ENCODE measurements at places on chromosomes 3 and 15.

GRCh38 chr3:66452303-66453011 is 48.4 kb downstream of the LRIG1 start:
- DNase-seq = no peak

DNA sequence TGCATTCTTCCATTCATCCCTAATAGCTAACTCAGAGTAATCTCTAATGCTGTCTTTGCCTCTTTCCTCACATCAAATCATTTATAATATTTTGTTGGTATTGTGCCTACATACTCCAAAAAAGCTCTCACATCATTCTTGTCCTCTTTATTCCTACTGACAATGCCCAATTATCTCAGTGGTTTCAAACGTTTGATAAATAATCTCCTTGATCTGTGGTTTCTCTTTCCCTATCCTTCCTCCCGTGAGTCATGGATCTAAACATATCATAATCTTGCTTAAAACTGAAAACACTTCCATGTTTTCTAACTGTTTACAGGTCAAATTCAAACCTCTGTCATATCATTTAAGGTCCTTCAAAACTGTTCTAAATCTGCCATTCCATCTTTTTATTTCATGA is 115.1 kb downstream of the CNTN6 start:
- DNase-seq = no peak

DNA sequence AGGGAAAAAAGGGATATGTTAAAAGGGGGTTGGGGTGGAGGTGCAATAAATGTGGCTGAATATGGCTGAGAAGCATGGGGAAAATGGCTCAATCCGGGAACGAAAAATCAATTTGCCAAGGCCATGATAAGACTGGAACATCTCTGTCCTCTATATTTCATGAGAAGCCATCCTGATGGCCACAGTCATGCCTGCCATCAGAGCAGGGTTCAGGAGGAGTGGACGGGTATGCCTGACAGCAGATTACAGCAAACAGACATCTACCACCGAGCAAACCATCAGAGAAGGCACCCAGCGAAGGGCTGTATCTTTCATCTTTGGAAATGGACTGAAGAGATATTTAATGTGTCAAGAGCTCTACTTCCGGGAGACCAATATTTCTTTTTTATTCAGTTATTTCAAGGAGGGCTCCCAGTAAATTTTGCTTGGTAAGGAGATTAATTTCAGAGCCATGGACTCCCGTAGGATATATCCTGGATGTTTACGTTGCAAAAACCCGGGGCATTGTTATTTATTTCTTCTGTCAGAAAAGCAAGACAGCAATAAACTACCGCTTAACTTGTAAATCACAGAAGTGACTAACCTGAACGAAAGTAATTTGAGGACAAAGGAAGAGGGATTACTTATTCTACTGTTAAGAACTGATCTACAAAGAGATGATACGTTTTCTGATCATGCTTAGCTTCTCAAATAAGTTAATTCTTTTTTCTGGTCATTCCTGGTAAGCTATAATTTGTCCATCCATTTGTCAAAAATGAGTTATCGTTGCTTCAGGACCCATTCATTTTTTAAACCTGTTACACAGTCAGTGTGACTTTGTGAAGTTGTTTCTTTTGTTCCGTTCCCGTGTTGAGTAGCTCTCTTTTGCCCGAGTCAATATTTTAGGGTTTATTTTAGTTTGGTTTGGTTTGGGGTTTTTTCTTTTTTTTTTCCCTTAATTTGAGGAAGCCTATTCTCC is 80.6 kb upstream of the CHD2 start:
- no peak for DNase-seq

GRCh38 chr3:127143172-127143571 is 49.8 kb upstream of the PRR23E start:
- DNase-seq = no peak

DNA sequence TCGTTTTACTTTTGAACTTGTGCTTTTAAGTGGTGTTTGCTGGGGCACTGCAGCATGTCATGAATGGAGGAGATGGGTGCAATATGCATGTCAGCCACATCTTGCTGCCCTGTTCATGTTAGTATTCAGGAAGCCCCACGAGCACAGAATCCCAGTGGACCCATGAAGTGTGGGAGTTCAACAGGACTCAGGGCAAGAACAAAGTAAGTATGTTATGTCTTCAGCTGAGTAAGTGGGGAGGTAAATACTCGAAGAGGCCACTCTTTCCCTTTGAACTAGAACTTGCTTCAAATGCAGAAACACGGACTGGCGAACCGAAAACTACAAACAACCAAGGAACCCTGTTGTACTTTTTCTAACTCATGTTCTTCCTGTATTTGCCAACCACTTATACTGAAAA is 23.4 kb downstream of the SOX14 start:
- no peak for DNase-seq

- DNase-seq = no peak
Measured at GRCh38 chr15:68631601-68632051, 52.8 kb downstream of the CORO2B start.

GRCh38 chr3:49673715-49674496 is at the start of gene APEH:
Gene APEH, plus strand, starts transcription at chr3:49674351. Its CDS starts 51 bp downstream, at chr3:49674402.
- DNase-seq = no peak

DNA sequence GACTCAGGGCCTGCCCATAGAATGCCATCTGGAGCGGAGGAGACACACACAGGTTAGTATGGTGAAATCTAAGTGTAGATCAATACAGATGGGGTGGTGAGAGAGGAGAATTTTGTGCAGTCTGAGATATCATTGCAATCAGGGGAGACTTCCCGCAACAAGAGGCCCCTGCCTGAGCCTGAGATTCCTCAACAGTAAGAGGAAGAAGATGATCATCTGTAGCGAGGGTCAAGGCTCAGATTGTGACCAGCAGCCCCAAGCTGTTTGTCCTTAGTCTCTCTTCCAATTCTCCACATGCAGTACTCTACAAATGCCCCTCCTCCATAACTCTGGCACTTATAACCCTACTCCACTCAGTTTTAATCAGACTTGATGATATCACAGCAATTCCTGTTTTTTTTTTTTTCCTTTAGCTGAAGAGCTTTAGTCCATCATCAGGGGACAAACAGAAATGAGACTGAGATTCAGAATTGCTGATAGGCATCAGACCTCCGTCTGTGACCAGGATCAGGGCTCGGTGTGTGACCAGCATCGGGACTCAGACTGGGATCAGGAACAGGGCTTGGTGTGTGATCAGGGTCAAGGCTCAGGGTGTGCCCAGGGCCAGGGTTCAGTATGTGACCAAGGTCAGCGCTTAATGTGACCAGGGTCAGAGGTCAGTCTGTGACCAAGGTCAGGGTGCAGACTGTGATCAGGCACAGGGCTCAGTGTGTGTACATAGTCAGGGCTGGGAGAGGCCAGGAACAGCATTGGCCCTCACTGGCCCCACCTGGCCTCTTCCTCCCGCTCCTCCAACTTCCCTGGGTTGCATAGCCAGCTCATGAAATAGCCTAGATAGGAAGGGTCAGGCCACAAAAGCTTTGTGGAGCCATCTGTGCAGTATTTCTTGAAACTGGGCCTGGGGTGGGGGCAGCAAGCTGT is 14.1 kb downstream of the LOXL1 start:
- no peak for DNase-seq

DNA sequence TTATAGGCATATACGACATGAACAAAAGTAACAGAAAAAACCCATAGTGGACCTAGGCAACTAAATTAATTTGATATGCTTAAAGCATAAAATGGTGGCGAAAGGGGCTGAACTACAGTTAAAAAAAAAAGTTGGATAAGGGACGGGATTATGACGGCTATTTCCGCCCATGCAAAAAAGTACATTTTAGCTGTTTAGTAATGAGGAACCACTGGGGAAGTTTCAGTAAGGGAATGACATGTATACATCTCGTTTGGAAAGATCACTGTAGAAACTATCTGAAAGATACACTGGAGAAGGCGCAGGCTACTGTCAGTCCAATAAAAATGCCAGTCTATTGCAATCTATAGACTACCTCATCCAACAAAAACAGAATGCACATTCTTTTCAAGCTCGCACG is 65.6 kb downstream of the ZNF148 start:
- no peak for DNase-seq

- no peak for DNase-seq
Measured at GRCh38 chr15:78205856-78206255, 28.5 kb downstream of the ACSBG1 start.

DNA sequence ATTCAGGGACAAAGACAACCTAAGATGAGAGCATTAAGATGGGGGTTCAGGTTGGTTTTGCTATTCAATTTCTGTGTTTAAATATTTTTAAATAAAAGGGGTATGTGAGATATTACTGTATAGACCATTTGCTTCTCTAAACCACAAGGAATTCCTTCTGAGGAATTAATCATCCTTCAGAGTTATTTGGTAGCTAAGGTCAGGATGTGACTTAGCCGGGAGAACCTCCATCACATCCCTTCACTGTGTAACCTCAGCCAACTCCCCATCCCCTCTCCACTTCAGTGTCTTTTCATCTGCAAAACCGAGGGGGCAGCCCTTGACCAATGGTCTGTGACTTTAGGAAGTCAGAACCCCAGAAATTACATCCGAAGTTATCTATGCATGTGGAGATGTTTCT is 48.7 kb upstream of the SKOR1 start:
- no peak for DNase-seq

DNA sequence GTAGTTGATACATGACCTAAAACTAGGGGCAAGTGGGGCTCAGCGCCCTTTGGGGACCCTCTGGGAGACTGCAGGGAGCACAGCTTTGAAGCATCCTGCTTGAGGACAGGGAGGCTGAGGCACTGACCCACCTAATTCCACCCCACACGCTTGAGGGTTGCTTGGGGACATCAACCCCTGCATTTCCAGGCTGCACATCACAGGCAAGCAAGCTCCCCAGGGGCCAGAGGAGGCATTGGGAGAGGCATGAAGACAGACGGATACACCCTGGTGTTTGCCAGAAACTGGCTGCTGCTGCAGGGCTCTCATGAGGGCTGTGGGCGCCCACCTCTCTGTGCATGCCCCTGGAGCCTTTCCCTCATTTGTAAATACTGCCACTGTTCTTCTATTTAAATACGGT is 99.3 kb downstream of the ABHD5 start:
- no peak for DNase-seq

DNA sequence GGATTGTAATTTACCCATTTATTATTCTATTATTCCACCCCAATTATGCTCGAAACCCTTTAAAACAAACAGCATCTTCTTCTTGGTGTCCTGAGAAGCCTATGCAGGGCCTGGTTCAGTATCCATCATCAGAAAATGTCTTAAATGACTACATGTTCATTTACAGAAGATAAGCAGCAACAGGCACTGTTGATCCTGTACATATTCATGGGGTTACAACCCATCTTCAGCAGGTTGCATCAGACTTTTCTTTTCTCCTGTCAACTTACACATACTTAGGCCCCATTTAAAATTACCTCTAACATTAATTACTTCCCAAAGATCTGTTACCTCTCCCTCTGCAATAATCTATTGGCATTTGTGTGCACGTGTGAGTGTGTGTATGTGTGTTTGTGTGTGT is 18.9 kb downstream of the TUSC7 start:
- no peak for DNase-seq

DNA sequence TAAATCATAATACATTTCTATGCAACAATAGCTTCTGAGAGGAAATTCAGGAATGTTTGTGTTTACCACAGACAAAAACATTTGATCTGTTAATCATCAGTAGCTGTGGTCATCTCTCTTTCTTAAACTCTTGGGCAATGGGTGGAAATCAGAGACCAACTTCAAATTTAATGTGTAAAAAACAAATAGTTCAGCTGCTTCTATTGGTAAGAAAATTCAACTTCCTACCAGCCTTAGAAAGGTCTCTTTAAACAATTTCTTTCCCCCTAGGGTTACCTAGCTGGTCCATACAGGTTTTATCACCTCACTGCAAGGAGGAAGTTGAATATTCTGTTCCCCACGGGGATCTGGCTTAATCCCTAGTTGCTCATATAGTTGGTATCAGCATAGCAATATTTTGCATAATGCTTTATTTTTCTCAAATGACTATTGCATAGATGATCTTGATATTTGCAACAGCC is 20.3 kb upstream of the PPP4R2 start:
- DNase-seq = no peak

DNA sequence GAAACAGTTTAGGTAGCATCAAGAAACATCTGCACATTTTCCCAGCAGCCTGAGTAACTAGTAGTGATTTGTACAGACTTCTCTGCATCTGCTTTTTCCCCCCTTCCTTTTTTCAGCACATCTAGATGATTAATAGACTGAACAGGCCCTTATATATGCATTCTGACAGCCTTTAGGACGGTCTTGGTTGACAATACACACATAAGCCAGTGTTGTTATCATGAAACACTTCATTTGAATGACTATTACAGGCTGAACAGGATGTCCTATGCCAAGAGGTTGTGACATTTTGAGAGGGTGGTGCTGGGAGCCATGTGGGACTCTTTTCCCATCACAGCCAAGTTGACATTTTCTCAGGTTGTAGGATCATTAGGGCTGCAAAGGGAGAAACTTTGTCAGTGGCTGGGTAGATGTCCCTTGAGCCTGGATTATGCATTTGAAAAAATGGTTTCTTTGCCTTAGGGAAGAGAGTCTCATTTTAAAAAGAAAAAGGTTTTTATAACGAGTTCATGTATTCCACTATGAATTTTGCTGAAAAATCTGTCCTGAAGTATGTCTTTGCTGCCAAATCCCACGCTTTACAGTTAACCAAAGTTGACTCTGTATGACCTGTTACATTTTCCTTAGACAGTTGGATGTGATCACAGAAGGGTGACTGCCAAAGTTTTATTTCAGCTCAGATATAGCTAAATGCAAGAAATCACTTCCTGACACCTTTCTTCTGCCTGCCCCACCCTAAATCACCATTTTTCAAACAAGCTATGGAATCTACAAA is 73.7 kb downstream of the FILIP1L start:
- DNase-seq = no peak

DNA sequence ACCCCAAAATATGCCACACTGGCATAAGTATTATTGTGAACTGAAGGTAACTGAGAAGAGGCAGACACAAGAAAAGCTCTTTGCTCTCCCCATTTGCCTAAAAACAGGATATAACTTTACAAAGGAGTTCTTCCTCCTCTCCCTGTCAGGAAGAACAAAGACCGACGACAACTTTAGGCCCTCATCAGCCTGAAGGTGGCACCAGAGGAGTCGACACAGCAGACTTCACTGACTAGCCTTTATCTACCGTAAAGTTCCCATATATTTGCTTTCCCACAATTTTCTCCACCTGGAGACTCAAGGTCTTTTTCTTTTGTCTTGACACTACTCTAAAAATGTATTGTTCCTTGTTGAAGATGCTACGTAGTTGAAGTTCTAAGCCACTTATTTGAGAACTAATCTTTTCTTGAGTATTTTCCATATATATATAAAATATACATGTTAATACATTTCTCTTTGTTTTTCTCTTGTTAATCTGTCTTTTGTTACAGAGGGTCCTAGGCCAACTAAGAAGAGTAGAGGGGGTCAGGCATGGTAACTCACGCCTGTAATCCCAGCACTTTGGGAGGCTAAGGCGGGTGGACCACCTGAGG is 16.2 kb upstream of the XIRP1 start:
- DNase-seq = peak; percentile 27

DNA sequence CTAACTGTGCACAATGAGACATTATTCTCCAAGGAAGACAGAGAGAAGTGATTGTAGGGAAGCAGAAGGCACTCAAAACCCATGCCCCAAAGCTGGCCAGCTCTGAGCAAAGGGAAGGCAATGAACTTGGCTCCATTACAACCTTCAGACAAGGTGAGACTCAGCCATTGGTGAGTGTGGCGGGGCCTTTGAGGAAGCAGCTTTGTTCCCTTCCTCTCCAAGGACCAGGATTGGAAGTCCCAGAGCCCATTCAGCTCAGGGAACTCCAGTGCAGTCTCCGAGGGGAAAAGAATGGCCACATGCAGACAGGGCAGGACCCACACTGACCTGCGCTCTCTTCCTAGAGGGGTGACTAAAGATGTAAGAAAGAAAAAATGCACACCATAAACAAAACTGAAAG is 23.1 kb downstream of the HEG1 start:
- DNase-seq = no peak

- DNase-seq = no peak
Measured at GRCh38 chr3:17195192-17195611, 310.4 kb downstream of the PLCL2 start.
